HEK293T (cell line): ENCODE measurements at places on chromosomes 7 and 10.

GRCh38 chr7:93943816-93944540 lies 22.4 kb downstream of the GNG11 start:
- no peak for DNase-seq

GRCh38 chr7:151883857-151884256 lies 6.9 kb upstream of the PRKAG2 start:
- DNase-seq, result no peak

GRCh38 chr10:104574427-104574826 lies 66.7 kb upstream of the SORCS3 start:
- DNase-seq, result no peak

DNA sequence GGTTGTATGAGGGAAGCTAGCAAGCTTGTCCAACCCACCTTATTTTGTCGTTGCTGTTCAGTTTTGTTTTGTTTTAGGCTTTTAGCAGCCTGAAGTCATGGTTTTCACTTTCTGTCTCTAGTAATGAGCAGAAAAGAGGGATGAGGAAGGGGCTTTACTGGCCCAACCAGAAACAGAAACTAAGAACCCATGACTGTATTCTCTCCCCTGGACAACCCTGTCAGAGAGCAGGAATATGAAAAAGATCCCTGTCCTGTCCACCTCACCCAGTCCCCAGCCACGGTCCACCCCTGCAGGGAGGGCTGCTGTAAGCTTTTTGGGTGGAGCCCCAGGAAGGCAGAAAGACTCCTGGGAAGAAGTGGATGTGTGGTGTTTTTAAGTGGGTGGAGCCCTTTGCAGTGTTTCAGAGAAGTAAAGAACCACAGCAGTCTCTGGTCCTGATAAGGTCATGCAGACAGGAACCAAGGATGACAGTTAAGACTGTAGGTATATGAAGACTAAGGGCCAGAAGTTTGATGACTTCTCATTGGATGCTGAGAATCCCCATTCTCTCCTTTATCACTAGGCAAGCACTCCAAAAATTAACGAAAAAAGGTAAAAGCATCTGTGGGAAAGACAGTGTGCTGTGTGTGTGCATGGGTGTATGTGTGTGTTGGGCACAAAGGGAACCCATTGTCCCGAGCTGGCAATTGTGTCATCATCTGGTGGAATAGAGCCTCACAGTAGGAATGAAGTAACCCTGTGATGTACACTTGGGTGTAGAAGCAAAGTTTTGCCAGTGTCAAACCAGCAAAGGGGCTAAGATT lies 13.8 kb downstream of the MRPL32 start:
- DNase-seq, result no peak

GRCh38 chr10:122171302-122172075 lies 99.6 kb upstream of the BTBD16 start:
- DNase-seq, result no peak

DNA sequence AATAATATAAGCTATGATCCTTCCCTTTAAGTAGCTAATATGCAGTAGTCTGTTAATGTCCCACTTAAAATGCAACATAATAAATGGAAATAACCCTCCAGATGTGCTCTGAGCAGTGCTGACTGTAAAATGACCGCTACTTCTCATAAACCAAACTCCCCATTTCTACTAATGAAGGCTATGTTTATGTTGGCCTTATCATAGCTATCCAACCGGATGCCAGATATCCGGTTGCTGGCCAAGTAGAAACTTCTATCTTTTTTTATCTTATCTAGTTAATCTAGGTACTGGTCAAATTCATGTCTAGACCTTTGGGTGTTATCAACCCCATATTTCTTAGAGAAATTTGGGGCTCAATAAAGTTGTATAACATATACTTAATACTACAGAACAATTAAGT lies 56.6 kb downstream of the CHRM2 start:
- DNase-seq, result no peak

- no peak for DNase-seq
These were observed 6.5 kb downstream of the OR6B1 start for GRCh38 chr7:144006692-144007042.

DNA sequence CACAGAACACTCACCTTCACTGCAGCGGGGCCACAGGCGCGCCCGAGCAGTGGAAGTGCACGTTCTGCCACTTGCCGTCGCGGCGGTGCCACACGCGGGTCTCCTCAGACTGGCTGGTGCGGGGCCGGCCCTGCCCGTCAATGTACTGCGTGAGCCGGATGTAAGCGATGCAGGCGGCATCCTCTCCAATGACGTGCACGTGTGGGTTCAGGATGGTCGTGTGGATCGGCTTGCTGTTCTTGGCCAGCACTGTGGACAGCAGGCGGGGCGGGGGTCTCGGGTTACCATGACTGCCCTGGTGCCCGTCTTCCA lies 19.2 kb downstream of the YKT6 start:
- DNase-seq, result no peak

GRCh38 chr7:2761131-2761624 lies 73.2 kb downstream of the AMZ1 start:
- DNase-seq, result no peak

DNA sequence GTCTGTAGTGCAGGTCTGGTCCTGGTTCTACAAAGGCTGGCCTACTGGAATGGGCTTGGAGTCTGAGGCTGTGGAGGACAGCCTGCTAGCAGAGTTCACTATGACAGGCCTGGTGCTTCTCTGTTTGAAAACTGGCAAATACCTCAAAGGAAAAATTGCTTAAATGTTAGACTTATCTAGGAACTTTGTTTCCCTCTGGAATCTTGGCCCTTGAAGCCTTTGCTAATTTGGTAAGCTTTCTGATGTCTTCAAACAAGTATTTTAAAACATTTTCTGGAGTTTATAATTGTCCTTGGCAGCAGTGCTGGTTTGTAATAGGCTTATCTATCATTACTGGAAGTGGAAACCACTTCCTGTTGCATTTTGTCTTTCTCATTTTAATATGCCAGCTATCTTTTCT lies 139.7 kb downstream of the TMEM26 start:
- DNase-seq, result no peak

DNA sequence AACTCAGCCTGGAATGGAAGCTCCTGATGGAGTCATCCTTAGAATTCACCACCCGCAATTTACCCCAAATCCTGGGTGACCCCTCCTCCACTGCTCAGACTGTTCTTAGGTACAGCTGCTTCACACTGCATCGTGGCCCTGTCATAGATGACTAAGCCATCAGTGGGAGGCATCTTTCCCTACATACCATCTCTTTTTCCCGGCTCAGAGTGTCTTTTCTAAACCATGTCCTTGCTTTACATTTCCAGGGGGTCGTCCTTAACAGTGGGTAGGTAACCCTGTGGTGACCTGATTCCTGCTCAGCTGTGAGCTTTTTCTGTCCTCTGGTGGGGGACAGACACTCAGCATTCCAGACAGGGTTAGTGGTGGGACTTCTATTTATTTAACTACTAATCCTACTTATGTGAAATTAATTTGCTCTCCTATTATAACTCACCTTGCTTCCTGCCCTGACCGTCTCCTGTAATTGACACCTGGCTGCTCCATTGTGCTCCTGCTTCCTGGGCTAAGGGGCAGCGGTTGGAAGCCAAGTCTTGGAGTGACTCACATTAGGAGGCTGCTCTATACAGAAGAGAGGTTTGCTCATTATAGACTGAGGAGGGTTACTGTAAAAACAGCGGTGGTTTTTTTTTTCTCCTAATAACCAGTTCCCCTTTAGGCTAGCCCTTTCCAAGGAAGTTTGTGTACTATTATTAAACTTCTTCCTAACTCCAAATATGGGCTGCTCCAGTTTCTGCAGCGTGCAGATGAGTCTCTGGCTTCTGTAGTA lies 40.6 kb downstream of the PYROXD2 start:
- no peak for DNase-seq

DNA sequence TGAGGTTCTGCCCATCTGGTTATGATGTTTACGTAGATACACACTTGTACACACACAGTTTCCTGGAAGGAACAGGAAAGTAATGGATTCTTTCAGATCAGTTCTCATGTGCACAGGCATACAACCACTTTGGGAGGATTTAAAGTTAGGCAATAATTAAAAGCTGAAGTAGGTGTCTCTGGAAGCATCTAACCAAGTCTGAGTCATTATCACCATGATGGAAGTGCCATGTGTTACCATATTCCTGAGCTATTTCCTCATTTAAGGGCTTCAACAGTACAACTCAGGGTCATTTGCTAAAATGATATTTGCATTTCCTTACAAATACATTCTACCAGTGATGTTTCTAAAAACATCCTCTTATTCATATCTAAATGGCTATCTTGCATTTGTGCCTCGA lies 41.4 kb upstream of the BET1 start:
- DNase-seq, result no peak

DNA sequence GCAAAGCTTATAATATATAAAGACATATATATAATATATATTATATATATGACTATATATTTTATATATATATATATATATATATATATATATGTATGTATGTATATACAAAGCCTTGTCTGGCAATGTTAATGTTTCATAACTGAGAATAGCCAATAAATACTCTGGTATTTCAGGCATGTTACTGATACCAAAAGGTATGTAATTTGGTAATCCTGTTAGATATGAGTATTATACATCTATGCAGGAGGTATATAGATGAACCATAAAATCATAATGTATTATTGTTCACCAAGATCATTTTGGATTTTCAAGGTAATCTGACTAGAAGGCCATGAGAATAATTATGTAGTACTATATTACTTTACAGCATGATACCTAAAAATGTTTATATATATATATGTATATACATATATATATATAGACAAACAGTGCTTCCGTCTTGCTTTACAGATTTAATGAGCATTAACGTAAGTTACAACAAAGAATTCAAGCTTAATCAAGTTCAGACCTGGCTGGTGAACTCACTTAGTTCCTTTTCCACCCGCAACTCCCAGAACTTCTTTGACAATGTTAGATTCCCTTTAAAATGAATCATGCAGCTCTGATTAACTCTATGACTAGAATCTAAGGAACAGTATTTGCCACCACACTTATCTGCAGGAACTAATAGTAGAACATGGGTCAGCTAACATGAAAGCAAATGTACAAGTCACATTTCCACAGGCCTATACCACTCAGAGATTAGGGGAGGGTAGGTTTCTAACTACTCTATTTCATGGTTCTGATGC lies 82.7 kb downstream of the SLC25A13 start:
- no peak for DNase-seq

GRCh38 chr7:137592232-137592896 lies 248.8 kb upstream of the PTN start:
- peak; percentile 79 for DNase-seq

DNA sequence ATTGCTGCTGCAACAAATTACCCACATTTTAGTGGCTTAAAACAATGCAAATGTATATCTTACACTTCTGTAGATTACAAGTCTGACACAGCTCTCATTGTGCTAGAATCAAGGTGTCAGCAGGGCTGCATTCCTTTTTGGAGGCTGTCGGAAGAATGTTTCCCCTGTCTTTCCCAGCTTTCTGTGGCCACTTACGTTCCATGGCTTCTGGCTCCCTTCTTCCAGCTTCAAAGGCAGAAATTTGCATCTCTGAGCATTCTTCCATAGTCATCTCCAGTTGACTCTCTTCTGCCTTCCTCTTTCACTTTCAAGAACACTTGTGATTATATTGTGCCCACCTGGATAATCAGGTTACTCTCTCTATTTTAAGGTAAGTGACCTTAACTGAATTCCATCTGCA lies 125.3 kb downstream of the GPR158 start:
- DNase-seq, result no peak

DNA sequence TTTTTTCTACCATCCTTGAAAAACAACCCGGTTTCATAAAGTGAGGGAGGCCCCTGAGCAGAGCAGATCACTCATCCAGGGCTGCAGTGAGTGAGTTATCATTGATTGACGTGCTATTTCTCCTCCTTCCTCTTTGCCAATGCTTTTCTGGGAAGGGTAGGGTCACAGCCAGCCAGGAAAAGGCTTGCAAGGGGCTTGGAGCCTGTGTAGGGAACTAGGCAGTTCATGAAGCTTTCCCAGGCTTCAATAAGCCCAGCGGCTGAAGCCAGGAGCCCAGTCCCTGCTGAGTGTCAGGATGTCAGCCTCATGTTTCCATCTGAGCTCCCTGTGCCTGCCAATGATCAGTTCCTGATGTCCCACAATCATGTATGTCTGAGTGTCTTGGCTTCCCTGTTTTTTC lies 584.7 kb downstream of the GALNT17 start:
- DNase-seq, result no peak

DNA sequence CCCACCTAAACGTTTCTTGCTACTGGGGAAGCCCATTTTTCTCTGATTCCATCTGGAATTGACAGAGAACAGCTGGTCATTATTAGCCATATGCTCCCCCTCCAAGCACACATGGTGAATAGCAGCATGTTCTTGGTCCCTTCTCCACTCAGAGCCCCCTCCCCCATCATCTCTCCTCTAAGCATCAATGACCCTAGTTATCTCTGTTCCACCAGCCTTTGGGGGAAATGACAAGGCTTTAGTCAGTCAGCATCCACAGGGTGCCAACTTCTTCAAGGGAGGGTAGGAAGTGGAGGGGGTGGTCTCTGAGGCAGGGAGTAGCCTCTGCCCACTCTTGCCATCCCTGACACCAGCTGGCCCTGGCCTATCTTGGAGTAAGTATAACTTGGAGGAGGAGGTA lies 163.1 kb downstream of the UBE2H start:
- DNase-seq, result no peak

DNA sequence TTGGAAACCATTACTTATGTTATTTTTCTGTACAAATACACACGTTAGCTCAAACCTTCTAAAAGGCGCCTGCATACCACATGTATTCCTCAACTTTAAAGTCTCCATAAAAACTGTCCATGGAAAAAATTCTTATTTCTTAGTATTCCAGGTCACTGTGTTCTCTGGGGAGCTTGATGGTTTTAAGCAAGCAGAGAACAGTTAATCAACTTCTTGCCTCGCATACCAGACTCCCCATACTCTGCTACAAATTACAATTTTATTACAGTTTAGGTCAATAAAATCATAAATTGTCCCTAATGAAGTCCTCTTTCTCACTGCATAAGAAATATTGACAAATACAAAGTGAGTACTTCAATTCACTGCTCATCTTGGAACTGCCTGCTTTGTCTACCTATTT lies 77.0 kb upstream of the GPR22 start:
- DNase-seq, result no peak

- DNase-seq, result no peak
These were observed 24.3 kb upstream of the DNA2 start for GRCh38 chr10:68496072-68496471.

DNA sequence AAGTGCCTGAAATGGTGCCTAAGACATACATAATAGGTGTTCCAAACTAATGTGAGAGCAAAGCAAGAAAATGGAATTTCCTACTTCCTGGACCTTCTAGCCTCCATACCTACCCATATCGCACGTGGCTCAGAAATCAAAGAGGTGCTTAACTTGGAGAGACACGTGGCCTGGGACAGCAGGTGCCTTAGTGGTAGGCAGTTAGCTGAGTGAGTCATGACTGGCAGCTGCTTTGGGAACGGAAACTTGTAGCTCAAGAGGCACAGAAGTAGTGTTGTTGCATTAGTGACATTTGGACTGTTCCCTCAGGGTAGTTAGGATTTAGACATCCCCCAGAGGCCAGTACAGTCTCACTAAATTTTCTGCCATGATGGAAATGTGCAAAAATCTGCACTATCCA lies 12.0 kb upstream of the BMPER start:
- DNase-seq, result no peak
